RPMI7951 (cell line): ENCODE measurements at places on chromosomes 3 and 15. TPM values are rescaled to one million over a fixed set of nuclear protein-coding genes. Genes with fewer than 3 reads are reported as not detected.

DNA sequence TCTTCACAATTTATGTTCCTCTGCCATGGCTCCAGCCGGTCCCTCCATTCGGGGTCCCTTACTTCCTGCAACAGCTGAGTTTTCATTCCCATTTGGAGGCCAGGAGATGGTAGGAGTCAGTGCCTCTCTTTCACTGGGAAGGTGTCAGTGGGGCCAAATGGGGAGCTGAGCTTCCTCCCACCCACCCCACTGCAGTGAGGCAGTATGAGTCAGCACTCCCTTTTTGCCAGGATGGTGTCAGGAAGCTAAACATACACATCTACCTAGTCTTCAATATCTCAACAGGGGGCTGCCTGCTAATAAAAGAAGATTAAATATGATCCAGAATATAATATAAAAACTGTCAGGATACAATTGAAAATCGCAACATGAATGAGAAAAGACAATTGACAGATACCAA is 12.7 kb upstream of the ACTC1 start:
- DNase-seq = peak; percentile 59

DNA sequence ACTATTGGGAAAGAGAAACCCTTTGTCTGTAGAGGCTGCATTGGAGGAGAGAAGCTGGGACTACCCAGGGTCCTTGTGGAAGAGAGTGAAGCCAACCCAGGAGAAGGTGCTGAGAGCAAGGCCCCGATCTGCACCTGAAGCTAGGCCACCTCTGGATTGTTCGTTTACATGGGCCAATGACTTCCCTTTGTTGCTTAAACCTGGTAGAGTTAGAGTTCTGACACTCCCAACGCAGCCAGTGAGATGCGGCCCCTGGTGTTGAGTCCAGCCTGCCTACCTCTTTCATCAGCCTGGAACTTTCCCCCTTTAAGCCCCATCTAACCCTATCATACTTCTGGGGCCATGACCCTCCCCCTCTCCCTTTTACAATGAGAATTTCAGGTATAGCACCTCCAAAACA is 30.8 kb downstream of the CCDC13 start:
- no peak for DNase-seq

GRCh38 chr3:14147066-14147435 is 22.2 kb downstream of the TMEM43 start:
- DNase-seq = no peak

- no peak for DNase-seq
Observed at GRCh38 chr3:141486496-141486745, 406 bp upstream of the RASA2 start.

Gene TEX55
- total RNA-seq = not detected in 2 replicates

GRCh38 chr3:160125258-160125657 is 100.0 kb upstream of the C3orf80 start:
- DNase-seq = no peak

DNA sequence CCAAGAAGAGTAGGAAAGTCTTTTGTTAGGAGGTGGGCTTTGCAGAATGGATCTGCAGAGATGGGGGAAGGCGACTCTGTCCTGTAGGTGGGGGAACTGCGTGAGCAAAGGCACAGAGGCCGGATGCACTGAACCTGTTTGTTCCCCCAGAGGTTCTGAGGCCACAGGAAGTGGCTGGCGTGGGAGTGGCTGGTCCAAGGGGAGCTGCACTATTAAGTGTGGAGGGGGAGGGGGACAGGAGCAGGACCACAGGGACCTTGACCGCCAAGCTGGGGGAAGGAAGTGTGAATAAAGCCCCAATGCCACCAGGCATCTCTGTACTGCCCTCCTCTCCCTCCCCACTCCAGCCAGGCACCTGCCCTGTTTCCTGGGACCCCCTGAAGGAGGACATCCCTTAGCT is 51.8 kb downstream of the CYP11A1 start:
- peak; percentile 50 for DNase-seq
